ENCODE measurements at places on chromosomes 6 and 20.

DNA sequence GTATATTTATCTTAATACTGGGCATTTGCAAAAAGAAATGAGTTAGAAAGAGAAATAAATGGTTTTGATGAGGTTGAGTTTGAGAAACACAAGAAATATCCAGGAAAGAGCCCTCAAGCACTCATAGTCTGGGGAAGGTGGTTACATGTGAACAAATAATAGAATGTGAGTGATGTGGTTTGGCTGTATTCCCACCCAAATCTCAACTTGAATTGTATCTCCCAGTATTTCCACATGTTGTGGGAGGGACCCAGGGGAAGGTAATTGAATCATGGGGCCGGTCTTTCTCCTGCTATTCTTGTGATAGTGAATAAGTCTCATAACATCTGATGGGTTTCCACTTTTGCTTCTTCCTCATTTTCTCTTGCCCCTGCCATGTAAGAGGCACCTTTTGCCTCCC is 334.1 kb downstream of the COL12A1 start:
- DNase-seq, result no peak

- DNase-seq, result no peak
Observed at GRCh38 chr6:106501960-106502371, 127.3 kb downstream of the RTN4IP1 start.

DNA sequence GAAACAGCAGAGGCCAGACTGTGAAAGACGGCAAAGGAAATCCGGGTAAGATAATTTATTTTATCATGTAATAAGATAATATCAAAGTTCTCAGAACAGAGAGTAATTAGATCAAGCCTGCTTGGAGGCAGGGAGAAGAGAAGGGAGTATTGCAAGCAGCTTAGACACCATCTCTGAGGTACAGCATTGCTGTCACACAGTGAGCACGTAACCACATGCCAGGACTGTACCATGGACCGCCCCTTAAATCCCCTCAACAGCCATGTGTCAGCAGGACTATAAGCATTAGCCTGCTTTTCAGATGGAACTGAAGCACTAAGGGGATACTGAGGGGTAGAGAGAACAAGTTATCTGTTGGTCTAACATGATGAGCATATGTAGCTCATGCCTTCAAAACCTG is 141.5 kb downstream of the C6orf118 start:
- no peak for DNase-seq

- DNase-seq, result no peak
Observed at GRCh38 chr6:14269436-14269835, 151.9 kb downstream of the CD83 start.

GRCh38 chr6:157832250-157832967 is 9.4 kb downstream of the SNX9 start:
- DNase-seq, result no peak

DNA sequence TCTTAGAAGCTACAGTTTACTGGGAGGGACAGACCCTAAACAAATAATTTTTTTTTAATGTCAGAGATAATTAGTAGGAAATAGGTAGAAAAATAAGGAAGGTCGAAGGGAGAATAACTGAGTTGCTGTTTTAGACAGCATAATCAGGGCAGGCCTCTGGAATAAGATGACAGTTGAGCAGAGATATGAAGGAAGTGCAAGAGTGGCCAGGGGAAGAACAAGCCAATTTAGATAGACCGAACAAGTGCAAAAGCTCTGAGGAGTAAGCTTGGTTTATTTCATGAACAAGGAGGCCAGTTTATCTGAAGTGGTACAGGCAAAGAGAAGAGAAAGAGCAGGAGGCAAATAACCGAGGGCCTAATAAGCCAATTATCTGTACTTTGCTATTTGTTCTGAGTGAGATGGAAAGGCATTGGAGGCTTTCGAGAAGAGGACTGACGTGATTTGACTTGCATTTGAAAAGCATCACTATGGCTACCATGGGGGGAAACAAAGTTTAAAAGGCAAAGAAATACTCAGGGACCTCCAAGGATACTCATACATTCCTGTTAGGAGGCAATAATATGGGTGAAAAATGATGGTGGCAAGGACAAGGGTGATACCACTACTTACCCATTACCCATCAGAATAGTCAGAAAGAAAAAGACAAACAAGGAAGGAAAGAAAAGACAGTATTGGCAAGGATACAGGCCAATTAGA is 19.7 kb downstream of the PROCR start:
- no peak for DNase-seq

DNA sequence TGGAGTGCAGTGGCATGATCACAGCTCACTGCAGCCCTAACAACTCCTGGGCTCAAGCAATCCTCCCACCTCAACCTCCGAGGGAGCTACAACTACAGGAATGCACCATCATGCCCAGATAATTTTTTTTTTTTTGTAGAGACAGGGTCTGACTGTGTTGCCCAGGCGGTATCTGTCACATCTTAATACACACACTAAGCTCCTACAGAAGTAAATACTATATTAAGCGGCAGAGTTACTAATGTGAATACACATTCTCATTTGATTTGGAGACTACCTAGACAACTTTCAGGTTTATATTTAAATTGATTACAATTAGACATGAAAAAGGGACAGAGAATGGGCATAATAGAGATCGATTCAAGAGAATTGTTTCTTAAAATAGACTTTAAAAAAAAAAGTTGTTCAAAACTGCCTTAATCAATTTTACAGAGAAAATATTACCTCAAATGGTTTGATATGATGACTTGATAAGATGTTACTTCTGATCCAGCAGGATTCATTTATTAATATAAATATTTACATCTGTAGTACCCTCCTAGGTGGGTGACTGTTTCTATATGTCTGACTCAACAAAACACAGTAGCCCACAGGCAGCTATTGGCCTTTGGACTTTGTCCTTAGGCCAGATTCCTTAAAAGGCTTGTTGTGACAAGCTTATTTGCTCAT is 7.1 kb upstream of the LOC128125822 start:
- no peak for DNase-seq

DNA sequence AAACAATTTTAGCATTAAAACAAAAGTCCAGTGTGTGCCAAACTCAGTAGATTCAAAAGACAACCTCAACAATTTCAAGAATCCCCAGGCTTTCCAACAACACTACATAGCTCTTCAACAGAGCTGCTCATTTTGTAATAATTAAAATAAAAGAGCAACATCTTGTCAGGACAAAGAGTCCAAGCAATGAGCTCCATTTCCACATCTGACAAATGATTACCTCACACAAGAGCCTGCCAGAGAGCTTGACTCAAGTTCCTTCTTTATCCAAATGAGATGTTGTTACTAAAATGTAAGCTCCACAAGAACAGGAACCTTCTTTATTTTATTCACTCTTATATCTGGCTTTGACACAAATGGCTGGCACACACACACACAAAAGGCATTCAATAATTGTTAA is 449.8 kb downstream of the HACE1 start:
- no peak for DNase-seq

DNA sequence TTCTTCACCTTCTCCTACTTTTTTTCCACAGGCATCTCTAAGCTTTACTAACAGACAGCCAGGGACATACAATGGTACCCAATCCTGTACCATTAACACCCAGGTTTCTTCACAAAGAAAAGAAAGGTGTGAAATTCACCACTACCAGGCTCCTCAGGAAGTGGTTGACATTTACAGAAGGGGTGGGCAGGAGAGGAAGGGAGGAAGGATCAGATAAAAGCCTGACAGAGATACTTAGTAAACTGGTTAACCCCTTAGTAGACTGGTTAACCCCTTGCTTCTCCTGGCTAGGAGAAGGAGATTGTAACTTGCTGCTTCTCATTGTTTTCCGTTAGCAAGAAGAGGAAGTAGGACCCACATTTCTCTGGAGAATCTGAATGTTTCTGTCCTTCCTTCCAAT is 7.2 kb downstream of the SAMD3 start:
- DNase-seq, result no peak

DNA sequence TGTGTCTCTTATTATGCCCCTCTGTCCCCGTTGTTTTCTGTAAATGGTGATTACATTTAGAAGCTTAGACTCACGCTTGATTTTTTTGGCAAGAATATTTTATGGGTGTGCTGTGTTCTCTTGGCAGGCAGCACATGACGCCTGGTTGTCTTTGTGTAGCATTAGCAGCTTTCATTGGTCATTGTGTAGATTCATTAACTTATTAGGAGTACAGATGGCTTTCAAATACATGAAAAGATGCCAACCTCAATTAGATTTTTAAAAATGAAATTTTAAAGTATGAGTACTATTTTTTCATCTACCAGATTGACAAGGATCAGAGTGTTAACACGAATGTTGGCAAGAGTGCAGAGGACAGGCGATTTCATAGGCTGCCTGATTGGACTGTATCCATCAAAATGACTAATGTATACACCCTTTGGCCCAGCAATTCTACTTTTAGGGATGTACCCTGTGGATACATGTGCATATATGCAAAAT is 15.2 kb downstream of the COX4I2 start:
- DNase-seq, result no peak

- no peak for DNase-seq
Observed at GRCh38 chr6:40326714-40327421, 260.3 kb downstream of the LRFN2 start.

DNA sequence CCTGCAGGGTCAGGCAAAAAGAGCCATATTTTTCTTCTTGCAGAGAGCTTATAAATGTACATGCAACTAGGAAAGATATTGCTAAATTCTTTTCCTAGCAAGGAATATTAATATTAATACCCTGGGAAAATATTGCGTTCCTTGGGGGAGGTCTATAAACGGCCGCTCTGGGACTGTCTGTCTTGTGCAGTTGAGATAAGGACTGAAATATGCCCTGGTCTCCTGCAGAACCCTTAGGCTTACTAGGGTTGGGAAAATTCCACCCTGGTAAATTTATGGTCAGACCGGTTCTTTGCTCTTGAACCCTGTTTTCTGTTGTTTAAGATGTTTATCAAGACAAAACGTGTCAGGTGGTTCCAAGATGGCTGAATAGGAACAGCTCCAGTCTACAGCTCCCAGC is 121.3 kb upstream of the CARMIL1 start:
- no peak for DNase-seq

All from HTR-8/SVneo (cell line).